Hepatocyte (in vitro differentiated cells): ENCODE measurements at places on chromosomes 6 and 20.

DNA sequence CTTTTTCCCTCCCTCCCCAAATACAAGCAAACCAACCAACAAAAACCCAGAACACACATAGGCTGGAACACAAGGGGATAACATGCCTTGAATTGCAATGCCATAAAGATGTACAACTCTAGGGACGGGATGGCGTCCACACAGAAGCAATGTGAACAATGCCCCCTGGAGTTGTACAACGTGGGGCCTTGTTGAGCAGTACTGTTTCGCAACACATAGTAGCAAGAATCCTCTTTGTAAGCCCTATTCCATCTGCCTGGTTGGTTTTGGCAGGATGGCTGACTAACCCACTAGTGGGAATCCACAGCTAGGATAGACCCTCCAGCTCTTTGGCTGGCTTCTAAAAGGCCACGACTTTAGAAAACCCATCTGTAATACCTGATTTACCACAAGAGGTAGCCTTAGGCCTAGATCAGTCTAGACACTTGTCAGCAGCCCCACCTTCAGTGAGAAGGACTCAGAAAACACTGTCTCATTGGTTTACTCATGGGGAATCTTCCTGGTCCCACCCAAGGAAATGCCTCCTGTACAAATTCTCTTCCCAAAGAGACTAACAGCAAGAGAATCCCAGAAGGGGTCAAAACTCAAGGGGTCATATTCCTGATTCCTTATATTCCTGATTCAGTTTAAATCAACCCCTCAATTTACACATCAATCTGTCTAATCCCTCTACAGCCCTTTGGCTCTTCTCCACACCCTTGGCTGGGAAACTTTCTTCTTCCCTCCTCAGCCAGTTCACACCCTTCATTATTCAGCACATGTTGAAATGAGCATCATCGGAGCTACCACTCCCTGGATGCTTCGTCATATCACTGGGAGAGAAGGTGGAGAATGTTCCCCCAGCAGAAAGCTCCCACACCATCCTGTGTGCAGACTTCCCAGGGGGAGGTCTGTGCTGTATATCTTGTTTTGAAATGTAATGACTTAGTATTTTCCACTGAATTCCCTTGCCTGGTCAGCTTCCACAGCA, 622.4 kb upstream of the FLRT3 start:
- DNase-seq, result no peak

GRCh38 chr20:57004416-57004815, 262.0 kb downstream of the BMP7 start:
- no peak for DNase-seq

DNA sequence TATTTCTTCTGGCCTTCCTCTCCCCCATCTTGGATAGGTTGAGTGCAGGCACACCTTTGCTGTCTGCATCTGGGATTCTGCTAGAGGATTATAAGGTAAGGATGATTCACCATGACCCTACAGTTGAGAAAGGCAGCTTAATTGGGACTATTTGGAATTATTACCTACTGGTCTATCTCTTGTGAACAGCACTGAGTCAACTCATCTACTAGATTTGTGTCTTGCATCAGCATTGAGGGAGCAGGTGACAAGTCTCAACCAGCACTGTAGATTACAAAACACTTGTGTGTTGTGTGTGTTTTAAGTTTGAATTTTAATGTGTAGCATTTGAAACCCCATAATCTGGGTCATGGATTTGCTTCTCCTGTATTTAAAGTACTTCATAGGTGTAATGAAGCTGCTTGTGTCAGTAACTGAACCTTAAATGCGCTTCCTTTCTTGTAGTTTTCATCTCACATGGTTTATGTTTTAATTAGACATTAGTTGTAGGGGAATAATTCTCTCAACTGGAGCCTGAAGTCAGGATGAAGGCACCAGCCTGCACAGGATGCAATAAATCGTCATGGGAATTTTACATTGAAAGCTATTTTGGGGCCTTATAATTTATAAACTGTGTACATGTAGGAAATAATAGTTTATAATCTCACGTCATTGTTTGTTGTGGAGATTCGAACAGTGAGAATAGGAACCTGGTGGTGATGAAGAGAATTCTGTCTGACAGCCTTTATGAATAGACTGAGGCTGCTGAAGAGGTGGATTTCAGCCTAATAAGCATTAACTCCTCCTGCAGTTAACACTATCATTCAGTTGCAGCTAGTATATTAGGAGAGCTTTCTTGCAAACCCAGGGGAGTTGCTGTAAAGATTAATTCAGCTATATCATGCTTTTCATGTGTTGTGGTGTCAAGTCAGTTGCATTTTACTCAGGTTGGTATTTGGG, 125.1 kb downstream of the JARID2 start:
- DNase-seq, result no peak

DNA sequence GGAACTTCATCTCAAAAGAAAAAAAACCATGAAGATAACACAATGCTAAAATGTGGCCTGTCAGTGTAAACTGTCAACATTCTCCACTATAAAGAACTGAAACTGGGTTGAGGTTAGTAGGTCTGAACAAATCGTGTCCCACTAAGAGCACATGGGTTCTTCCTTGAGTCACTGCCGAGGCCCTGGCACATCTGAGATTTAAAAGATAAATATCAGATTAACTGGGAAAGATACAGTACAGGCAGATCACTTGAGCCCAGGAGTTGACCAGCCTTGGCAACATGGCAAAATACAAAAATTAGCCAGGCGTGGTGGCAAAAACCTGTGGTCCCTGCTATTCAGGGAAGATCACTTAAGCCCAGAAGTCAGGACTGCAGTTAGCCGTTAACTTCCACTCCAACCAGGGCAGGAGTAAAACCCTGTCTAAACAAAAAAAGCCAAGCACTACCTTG, 5.6 kb downstream of the EEF1A1 start:
- no peak for DNase-seq

- no peak for DNase-seq
Measured at GRCh38 chr20:48758206-48758820, 69.5 kb downstream of the PREX1 start.

GRCh38 chr6:43985329-43985728, 141.9 kb downstream of the MRPL14 start:
- DNase-seq, result no peak

DNA sequence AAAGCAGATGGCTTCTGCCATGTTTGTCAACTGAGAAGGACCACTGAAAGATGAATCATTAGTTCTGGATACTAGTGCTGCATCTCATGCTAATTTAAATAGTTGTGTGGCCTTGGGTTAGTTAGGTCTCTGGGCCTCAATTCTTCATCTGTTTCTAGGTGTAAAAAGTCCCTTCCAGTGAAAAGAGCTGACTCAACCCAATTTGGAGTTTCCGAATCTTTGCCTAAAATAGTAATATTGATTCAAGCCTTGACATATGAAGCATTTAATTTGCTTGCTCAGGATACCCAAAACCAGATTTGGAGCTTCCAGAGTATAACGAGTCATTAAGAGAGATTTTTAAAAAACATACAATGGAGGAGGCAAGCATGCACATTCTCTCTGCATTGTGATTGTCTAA, 163.9 kb downstream of the LMBRD1 start:
- DNase-seq, result no peak

DNA sequence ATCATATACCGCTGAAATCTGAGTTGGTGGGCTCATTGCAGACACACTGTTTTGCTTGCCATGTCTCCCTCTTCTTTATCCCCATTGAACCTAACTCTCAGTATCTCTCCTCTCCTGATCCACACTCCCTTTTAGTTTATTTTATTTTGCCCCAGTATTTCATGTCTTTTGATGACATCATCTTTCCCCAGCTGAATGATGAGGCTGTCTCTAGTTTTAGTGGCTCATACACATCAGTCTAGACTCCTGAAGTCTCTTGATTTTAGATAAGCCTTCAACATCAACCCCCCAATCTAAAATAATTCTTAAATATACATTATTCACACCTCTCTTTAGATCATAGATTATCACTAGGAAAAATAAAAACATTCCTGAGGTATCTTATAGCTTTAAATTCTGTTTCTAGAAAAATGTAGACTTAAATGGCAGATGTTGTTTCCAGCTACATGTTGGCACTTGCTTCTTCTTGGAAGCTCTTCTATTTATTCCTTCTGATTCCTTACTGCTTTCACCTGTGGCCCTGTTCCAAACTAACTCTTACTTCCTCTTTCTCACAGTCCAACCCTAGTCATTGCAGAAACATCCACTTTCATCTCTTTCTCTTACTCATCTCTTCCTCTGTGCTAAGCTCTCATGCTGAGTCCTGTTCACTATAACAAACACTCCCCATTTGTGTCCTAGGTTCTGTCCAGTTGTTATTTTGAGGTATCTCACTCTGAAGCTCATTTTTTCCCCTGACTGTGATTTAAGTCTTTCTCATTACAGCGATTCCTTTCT, 191.9 kb upstream of the SLC35B3 start:
- DNase-seq, result peak; percentile 13

- no peak for DNase-seq
Measured at GRCh38 chr6:133756078-133756695, 132.7 kb upstream of the TCF21 start.

DNA sequence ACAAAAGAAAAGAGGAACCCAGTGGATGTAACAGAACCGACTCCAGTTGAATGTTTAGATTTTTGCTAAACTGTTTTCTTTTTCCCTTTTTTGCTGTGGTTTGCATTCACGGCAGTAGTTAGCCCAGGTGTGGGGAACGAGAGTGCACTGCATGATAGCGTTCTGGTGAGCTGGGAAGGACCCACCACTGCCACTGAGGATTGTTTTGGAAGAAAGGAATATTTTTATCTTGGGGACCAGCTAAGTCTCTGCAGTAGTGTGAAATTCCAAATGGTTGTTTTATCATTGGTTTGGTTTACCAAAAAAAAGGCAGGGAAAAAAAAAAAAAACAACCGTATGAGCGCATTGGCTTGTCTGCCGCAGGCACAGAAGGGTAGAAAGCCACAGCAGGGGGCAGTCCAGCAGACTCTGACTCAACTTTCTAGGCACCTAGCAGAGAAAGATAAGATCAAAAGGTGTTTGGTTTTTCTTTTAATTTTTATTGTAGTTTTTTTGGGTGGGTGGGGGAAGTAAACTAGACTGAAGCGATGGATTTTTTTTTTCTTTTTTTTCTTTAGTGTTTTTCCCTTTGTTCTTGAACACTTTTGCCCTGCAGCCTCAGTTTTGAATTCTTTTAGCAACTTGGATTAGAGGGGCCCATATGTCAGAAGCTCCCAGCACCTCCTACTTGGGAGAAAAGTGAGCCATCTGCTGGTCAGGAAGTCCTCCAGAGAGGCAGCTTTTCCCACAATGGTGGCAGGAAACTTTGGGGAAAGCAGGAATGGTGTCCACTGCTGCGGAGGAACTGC, 13.5 kb upstream of the RAB5IF start:
- peak; percentile 57 for DNase-seq

- no peak for DNase-seq
Measured at GRCh38 chr20:1086277-1087213, 31.9 kb upstream of the PSMF1 start.

DNA sequence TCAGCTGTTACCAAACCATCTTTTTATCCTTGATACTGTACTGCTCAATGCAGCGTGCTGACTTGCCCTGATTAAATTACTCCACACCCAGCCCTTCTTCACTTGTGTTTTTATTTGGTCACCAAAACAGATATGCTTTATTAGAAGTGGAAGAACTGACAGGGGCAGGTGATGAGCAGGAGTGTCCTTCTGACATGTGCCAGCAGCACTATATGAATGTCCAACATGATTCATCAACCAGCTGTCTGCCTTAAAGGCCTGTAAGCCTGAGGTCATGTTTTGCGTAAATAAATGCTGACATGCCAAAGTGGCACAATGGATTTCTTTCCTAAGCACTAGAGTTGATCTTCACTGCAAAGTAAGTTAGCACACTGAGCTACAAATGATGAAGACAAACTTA, 15.4 kb downstream of the POPDC3 start:
- DNase-seq, result no peak

- no peak for DNase-seq
Measured at GRCh38 chr20:45972500-45973183, 639 bp upstream of the ZNF335 start.

- no peak for DNase-seq
Measured at GRCh38 chr6:54353975-54354374, 45.7 kb downstream of the TINAG start.

GRCh38 chr6:162443101-162443500, 284.5 kb downstream of the PRKN start:
- DNase-seq, result no peak

- DNase-seq, result no peak
Measured at GRCh38 chr6:4909063-4909706, 94.7 kb downstream of the RPP40 start.

- DNase-seq, result no peak
Measured at GRCh38 chr6:169190144-169190584, 63.5 kb downstream of the THBS2 start.

DNA sequence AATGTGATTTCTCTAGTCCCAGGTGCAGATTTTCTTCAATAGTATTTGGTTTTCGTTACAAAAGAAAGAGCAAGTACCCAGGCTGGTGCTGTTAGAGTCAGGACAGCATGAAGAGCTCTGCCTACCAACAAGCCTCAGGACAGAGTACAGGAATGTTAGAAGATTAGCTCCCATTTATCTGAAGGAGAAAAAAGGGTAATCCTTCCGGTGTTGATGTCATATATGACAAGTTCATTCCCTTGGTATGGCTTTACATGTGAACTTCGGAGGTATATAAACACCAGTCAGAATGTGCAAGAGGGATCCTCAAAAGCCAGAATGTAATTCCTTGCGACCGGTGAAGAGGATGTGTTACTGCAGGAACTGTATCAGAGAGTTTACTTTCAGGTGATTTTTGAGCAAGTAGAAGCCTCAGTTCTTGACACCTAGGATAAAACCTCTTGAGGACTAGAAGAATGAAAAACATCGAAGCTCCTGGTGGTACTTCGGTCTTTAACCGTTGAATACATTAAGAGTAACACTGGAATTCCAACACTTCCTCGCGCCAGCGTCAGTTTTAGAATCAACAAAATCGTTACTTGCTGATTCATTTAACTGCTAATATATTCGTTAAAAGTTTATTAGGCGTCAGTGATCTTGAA, 194.2 kb upstream of the ZNF184 start:
- DNase-seq, result no peak

DNA sequence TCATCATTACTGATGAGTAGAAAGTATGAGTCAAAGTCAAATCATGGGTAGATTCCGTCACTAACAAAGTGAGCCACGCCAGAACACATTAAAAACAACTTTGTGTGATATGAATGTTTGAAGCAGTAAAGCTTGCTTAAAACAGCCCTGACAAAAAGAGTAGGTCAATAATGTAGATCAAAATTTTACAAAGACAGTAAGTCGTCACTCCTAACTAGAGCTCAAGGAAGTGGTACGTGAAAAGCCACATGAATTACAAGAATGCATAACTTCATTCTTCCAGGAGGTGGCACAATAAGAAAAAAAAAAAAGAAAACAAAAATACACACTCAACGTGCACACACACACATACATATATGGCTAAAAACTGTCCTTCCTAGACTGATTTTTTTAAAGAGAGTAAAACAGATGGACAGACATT, 69.9 kb downstream of the HACE1 start:
- peak; percentile 15 for DNase-seq

DNA sequence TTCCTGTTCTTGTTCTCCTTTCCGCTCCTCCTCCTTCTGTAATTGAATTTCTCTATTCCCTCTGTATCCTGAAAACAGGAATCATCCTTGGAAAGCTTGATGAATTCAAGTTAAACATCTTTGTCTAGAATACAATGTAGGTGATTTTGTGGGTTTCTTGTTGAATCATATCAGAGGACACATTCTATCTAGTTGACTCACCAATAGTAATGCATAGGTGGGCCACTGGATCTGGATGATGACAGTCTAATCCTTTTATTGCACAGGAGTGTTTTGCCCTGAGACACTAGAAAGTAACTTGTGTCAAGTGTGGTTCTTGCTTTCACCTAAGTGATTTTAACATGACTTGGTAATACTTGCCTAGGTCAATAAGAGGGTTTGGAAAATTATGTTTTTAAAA, 164.3 kb downstream of the RFPL4B start:
- DNase-seq, result peak; percentile 9
